ENCODE measurements at places on chromosomes 13 and 19. TPM values are rescaled to one million over a fixed set of nuclear protein-coding genes. Genes with fewer than 3 reads are reported as not detected.

DNA sequence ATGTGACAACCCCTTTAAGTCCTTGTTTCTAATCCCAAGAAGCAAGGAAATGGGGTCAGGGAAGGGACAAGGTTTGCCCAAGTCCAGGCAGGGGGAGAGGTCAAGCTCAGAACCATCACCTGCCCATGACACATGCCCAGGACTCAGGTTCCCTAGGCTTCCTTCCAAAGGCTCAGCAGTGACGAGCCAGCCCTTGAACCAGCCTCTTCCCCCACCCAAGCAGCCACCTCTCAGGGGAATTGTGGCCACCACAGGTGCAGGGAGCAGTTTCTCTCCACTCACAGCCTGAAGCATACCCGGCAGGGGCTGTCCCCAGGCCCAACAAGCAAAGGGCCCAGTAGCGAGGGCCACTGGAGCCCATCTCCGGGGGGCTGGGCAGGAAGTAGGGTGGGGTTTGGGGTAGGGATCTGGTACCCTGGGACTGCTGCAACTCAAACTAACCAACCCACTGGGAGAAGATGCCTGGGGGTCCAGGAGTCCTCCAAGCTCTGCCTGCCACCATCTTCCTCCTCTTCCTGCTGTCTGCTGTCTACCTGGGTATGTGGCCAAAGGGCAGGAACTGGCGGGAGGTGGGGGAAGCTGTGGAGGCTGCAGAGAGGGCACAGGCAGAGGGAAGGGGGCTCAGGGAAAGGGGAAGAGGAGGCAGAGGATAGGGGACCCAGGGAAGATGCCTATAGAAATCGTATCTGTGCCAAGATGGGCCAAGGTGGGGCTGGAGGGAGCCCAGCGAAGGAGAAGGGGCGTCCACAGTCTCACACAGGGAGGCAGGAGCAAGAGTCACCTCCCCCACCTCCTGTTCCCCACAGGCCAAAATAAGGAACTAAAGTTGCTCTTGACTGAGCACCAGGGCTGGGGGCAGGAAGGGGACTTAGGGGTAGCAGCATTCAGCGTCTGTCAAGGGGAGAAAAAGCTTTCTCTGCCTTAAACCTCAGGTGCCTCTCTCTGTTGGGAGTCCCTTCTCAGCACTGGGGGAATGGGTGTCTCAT lies at the start of gene CD79A:
TSS of gene CD79A (plus strand) at position 433 of the 986 bp plus-strand sequence. CDS start at position 459, 26 bp downstream.
- H3K4me3 ChIP-seq = peak within 1 kb of the TSS; percentile 32
- DNase-seq = peak; percentile 46
- no peaks in the 10 kb centered on the region for H3K27me3 ChIP-seq
- peaks cover 9% of the 10 kb centered on the region for H3K36me3 ChIP-seq
- peaks cover 64% of the 10 kb centered on the region for H3K4me1 ChIP-seq
- peak within 1 kb of the TSS; percentile 81 for H3K27ac ChIP-seq

DNA sequence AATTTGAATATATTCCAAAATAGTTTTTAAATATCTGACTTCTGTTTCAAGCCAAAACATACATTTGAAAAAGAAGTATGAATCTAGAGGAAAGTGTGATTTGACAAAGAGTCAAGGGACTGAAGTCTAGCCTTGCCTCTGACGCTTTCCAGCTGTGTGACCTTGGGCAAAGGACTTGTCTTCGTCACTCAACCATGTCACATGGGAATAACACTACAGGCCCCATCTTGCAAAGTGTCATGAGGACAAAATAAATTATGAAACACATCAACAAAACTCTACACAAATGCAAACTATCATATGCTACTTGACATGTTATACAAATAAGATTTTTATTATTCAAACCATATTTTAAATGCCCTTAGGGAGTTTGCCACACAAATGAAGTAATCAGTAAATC lies 73.0 kb downstream of the CYSLTR2 start:
- H3K36me3 ChIP-seq = peaks cover 1% of the 10 kb centered on the region
- no peak for DNase-seq
- no peak overlapping the region for H3K27ac ChIP-seq
- H3K4me3 ChIP-seq = no peak overlapping the region
- H3K4me1 ChIP-seq = peaks cover 11% of the 10 kb centered on the region

DNA sequence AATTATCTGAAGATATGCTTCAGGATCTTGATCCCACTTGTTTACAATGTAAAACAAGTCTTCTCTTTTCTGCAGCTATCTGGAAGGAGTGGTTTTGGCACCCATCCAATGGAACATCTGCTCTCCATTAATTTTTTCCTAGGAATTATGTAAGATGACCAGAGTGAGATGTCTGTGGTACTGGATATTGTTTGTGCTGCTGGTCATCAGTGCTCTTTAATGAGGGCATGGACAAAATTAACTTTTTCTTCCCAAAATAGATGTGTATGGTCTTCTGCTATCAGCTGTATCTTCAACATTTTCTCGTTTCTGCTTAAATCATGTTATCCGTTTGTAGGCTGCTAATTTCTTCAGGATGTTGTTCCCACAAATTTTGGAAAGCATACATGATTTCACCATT lies 415.4 kb upstream of the KLHL1 start:
- no peaks in the 10 kb centered on the region for H3K27me3 ChIP-seq
- no peaks in the 10 kb centered on the region for H3K36me3 ChIP-seq
- H3K4me3 ChIP-seq = no peak overlapping the region
- H3K4me1 ChIP-seq = no peaks in the 10 kb centered on the region
- H3K27ac ChIP-seq = no peak overlapping the region

DNA sequence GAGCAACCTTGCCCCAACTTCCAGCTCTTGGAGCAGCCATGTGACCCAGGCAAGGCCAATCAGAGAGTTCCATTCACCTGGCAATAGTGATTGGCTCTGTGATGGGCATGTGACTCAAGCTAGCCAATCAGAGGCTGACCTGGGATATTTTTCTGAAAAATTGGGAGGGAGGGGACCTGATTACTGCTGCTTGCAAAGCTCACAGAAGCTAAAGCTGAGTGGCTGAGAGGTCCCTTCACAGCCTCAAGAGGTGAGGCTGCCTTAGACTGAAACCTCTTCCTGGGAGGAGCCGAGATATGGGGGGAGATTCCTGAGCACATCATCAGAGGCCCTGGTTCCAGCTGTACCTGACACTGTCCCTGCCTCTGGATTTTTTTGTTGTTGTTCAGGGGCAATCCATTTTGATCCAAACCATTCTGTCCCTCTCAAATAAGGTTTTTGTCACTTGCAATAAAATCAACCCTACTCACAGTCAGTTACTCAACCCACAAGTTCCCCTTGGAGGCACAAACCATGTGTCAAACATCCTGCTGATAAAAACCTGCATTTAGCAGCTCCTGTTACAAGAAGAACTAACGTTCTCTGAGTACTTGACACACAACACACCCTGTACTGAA lies 4.8 kb downstream of the CIB3 start:
- H3K4me1 ChIP-seq = peaks cover 6% of the 10 kb centered on the region
- DNase-seq = no peak
- no peaks in the 10 kb centered on the region for H3K36me3 ChIP-seq
- no peak overlapping the region for H3K4me3 ChIP-seq
- H3K27me3 ChIP-seq = no peaks in the 10 kb centered on the region

GRCh38 chr19:17590866-17591265 lies 35.4 kb downstream of the COLGALT1 start:
- H3K4me3 ChIP-seq = no peak overlapping the region
- peaks cover 9% of the 10 kb centered on the region for H3K27me3 ChIP-seq
- H3K4me1 ChIP-seq = no peaks in the 10 kb centered on the region
- no peaks in the 10 kb centered on the region for H3K36me3 ChIP-seq

- no peaks in the 10 kb centered on the region for H3K4me1 ChIP-seq
- H3K27me3 ChIP-seq = no peaks in the 10 kb centered on the region
- DNase-seq = no peak
- peaks cover 42% of the 10 kb centered on the region for H3K36me3 ChIP-seq
Measured at GRCh38 chr19:58067240-58067912, 8.3 kb downstream of the ZNF135 start.

DNA sequence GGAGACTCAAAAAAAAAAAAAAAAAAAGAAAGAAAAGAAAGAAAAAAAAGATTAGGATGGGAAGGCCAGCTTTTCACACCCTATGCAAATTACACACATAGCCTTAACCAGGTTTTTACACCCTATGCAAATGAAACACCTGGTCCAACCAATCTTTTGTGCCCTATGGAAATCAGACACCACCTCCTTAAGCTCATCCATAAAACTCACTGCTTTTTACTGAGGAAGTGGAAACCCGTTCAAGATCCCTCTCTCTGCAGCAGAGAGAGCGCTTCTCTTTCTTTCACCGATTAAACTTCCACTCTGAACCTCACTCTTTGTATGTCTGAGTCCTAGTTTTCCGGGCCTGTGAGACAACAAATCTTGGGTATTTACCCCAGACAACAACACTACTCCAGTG lies 25.3 kb upstream of the HOMER3 start:
- H3K36me3 ChIP-seq = peaks cover 2% of the 10 kb centered on the region
- H3K4me1 ChIP-seq = peaks cover 14% of the 10 kb centered on the region
- H3K27me3 ChIP-seq = peaks cover 9% of the 10 kb centered on the region
- DNase-seq = no peak
- no peak overlapping the region for H3K4me3 ChIP-seq
- H3K27ac ChIP-seq = no peak overlapping the region

DNA sequence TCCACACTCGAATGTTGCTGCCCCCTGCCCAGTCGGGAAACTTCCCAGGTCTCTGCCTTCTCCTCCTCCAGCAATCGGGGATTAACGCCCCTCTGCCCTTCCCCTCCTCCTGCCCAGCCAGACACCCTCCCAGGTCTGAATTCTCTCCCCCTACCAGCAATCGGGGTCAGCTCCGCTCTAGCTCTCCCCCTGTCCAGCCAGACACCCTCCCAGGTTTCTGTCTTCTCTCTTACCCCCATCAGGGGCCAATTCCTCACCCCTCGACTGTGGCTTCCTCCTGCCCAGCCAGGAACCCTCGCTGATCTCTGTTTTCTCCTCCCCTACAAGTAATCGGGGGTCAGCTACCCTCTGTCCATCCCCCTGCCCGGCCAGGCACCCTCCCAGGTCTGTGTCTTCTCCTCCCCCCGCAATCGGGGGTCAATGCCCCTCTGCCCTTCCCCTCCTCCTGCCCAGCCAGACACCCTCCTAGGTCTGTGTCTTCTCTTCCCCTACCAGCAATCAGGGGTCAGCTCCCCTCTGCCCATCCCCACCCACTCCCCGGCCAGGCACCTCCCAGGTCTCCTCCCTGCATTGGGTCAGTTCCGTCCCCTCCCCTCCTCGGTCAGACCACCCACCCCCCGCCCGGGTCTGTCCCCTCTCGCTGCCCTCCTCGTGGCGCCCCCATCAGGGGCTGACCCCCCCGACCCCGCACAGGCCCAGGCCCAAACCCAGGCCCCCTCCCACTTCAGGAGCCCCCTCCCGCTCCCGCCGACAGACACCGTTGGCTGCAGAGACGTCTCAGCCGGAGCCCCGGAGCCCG lies 668 bp downstream of the ZFR2 start:
- H3K27me3 ChIP-seq = peaks cover 33% of the 10 kb centered on the region
- DNase-seq = no peak
- H3K36me3 ChIP-seq = peaks cover 2% of the 10 kb centered on the region
- no peaks in the 10 kb centered on the region for H3K4me1 ChIP-seq

DNA sequence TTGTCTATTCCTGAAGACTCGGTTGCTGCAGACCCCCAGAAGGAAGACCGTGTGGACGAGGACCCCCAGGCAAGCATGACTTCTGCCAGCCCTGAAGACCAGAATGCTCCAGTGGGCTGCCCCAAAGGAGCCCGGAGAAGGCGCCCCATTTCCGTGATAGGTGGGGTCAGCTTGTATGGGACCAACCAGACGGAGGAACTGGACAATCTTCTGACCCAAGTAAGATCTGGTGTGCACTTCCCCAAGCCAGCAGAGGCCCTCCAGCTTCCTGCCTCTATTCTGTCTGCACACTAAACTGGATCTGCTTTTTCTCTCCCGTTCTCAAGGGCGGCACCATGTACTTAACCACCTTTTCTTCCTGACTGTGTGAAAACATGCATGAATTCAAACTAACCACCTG lies 59.8 kb upstream of the C1QTNF9 start:
- H3K27ac ChIP-seq = peak overlapping the region; percentile 95
- peaks cover 36% of the 10 kb centered on the region for H3K4me1 ChIP-seq
- H3K27me3 ChIP-seq = no peaks in the 10 kb centered on the region
- H3K36me3 ChIP-seq = peaks cover 26% of the 10 kb centered on the region
- no peak for DNase-seq

- H3K27me3 ChIP-seq = no peaks in the 10 kb centered on the region
- DNase-seq = no peak
- peak overlapping the region; percentile 82 for H3K27ac ChIP-seq
Measured at GRCh38 chr19:46962030-46962570, 57.5 kb upstream of the NPAS1 start.

DNA sequence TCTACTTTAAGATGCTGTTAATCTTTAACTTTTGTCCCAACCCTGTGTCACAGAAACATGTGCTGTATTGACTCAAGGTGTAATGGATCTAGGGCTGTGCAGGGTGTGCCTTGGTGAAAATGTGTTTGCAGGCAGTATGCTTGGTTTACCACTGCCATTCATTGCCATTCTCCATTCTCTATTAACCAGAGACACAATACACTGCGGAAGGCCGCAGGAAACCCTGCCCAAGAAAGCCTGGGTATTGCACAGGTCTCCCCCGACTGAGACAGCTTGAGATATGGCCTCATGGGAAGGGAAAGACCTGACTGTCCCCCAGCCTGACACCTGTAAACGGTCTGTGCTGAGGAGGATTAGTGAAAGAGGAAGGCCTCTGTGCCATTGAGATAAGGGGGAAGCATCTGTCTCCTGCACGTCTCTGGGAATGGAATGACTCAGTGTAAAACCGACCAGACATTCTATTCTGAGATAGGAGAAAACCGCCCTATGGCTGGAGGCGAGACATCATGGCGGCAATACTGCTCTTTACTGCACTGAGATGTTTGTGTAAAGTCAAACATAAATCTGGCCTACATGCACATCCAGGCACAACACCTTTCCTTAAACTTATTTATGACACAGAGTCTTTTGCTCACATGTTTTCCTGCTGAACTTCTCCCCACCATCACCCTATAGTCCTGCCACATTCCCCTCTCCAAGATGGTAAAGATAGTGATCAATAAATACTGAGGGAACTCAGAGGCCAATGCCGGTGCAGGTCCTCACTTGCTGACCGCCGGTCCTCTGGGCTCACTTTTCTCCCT lies 13.1 kb upstream of the ZNF888 start:
- H3K4me1 ChIP-seq = peaks cover 17% of the 10 kb centered on the region
- no peak for DNase-seq
- peaks cover 50% of the 10 kb centered on the region for H3K36me3 ChIP-seq
- H3K27me3 ChIP-seq = no peaks in the 10 kb centered on the region
- H3K27ac ChIP-seq = no peak overlapping the region
- no peak overlapping the region for H3K4me3 ChIP-seq

- H3K27me3 ChIP-seq = no peaks in the 10 kb centered on the region
- no peak overlapping the region for H3K27ac ChIP-seq
- H3K4me1 ChIP-seq = peaks cover 7% of the 10 kb centered on the region
- H3K4me3 ChIP-seq = no peak overlapping the region
- no peak for DNase-seq
Measured at GRCh38 chr13:40682449-40683240, 16.2 kb upstream of the FOXO1 start.

- H3K4me1 ChIP-seq = no peaks in the 10 kb centered on the region
- H3K27ac ChIP-seq = no peak overlapping the region
- no peak overlapping the region for H3K4me3 ChIP-seq
- no peaks in the 10 kb centered on the region for H3K27me3 ChIP-seq
- no peaks in the 10 kb centered on the region for H3K36me3 ChIP-seq
Measured at GRCh38 chr13:104170980-104171555, 1104.9 kb upstream of the SLC10A2 start.

Gene SMIM17
- total RNA-seq = not detected

Gene ALOX5AP
- 31.8 TPM for total RNA-seq

Gene ZNF560
- not detected for total RNA-seq

Gene ZNF829
- 3.8 TPM for total RNA-seq

Gene KLHL1
- total RNA-seq = not detected
